ENCODE measurements at places on chromosomes 12 and 14. TPM values are rescaled to one million over a fixed set of nuclear protein-coding genes. Genes with fewer than 3 reads are reported as not detected.

DNA sequence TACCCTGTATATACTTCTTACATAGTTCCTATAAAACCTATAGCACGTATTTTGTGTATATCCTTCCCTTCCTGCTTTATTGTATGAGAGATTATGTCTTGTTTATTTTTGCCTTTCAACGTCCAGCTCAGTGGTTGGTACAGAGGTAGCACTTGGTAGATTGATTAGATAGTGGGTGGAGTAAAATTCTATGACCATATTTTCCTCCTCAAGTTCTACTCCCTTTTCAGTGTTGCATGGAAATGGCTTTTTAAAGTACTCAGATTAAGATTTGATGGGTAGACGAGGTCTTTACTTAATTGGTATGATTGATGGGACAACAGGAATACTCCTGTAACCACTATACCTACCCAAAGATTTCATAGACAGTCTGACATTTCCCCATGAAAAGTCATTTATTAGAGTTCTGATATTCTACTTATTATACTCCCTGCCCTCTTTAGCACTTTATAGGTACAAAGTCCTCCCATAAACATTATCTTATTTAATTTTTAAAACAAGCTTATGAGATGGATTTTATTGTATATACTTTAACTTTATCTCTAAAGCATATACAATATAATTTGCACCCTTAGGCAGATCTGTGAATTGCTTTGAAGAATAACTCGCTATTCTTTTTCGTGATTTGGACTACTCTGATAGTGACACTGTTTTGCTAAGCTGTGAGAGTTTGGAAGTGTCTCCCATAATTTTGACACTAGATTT lies 348.0 kb downstream of the RAD51B start:
- peak overlapping the region; percentile 48 for H3K27ac ChIP-seq
- peaks cover 5% of the 10 kb centered on the region for H3K4me1 ChIP-seq
- H3K36me3 ChIP-seq, result no peaks in the 10 kb centered on the region
- no peak overlapping the region for H3K4me3 ChIP-seq
- H3K27me3 ChIP-seq, result no peaks in the 10 kb centered on the region

DNA sequence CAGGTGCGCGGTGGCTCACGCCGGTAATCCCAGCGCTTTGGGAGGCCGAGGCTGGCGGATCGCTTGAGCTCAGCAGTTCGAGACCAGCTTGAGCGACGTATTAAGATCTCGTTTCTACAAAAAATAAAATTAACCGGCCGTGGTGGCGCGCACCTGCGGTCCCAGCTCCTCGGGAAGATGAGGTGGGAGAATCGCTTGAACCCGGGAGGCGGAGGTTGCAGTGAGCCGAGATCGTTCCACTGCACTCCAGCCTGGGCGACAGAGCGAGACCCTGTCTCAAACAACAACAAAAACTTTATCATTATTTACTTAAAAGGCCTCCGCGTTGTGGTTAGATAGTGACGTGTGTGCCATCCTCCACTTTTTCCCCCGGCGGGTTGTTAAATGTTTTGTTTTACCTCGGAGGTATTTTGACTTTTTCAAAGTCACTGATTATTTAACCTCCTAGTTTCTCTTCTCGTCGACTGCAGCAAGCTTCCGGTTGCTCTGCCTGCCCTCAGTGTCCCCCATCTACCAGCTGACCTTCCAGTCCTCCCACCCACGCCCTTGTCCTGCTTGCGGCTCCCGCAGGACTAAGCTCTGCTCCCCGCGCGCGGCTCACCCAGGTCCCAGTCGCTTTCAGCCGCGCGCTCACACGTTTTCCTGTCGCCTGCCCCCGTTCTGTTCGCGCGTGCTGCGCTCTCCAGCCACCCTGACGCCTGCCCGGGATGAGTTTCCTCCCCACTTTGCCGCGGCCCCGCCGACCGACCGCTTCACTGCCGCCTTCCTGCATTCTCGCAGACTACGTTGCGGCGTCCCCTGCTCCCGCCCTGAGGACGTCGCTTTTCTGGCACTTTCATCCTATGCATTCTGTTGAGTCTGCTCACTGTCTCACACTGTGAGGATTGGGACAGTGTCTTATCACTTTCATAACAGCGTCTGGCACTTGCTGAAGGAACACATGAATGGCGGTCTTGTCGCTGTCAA lies 1.2 kb upstream of the SCAF11 start:
- H3K4me3 ChIP-seq, result peak overlapping the region; percentile 90
- peaks cover 25% of the 10 kb centered on the region for H3K4me1 ChIP-seq
- DNase-seq, result peak; percentile 94
- H3K36me3 ChIP-seq, result no peaks in the 10 kb centered on the region
- peak overlapping the region; percentile 95 for H3K27ac ChIP-seq

DNA sequence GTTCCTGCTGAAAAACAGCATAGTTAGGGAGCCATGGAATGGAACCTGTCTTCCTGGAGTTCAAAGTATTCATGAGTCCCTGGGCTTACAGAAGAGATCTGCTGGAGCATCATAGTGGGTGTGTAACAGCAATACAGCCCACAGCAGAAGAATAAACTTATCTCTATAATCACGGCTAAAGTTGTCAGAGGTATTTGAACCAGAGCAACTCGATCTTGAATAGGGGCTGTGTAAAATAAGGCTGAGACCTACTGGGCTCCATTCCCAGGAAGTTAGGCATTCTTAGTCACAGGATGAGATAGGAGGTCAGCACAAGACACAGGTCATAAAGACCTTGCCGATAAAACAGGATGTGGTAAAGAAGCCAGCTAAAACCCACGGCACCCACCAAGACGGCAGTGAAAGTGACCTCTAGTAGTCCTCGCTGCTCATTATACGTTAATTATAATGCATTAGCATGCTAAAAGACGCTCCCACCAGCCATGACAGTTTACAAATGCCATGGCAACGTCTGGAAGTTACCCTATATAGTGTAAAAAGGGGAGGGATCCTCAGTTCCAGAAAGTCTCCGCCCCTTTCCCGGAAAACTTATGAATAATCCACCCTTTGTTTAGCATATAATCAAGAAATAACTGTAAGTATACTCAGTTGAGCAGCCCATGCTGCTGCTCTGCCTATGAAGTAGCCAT lies 223.4 kb downstream of the PCNX1 start:
- H3K4me3 ChIP-seq, result no peak overlapping the region
- no peaks in the 10 kb centered on the region for H3K4me1 ChIP-seq
- DNase-seq, result peak; percentile 55
- no peaks in the 10 kb centered on the region for H3K27me3 ChIP-seq

- H3K36me3 ChIP-seq, result peaks cover 92% of the 10 kb centered on the region
- no peak for DNase-seq
- no peaks in the 10 kb centered on the region for H3K27me3 ChIP-seq
Observed at GRCh38 chr14:104776481-104776880, 19.1 kb downstream of the AKT1 start.

GRCh38 chr14:99246536-99247097 lies 25.4 kb downstream of the BCL11B start:
- H3K4me1 ChIP-seq, result peaks cover 15% of the 10 kb centered on the region
- H3K27ac ChIP-seq, result no peak overlapping the region
- H3K4me3 ChIP-seq, result no peak overlapping the region
- no peak for DNase-seq
- H3K27me3 ChIP-seq, result peaks cover 27% of the 10 kb centered on the region

TAS2R9 gene
- not detected for total RNA-seq

PRICKLE1 gene
- total RNA-seq, result 24.9 TPM

RFX4 gene
- not detected for total RNA-seq
